ENCODE measurements at places on chromosomes 2 and 18.
A peak's percentile ranks its signal among the peaks of the same experiment; 100 is the strongest.

DNA sequence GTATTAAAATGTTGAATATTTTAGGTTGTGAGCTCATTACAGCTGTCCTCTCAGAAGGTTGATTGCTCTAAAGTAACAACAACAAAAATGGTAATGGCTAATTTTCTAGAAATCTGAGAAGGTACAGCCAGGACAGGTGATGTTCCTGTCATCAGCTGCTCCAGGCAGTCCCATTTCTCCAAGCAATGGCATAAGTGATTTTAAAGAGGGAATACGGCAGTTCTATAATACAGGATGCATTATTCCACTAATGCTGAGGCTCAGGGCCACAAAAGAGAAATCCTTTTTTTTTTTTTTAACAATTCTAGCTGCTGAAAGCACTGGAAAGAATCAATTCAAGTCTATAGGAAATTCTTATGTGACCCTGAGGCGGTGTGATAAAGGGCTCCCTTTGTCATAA is 199.9 kb downstream of the PMAIP1 start:
- DNase-seq = no peak

DNA sequence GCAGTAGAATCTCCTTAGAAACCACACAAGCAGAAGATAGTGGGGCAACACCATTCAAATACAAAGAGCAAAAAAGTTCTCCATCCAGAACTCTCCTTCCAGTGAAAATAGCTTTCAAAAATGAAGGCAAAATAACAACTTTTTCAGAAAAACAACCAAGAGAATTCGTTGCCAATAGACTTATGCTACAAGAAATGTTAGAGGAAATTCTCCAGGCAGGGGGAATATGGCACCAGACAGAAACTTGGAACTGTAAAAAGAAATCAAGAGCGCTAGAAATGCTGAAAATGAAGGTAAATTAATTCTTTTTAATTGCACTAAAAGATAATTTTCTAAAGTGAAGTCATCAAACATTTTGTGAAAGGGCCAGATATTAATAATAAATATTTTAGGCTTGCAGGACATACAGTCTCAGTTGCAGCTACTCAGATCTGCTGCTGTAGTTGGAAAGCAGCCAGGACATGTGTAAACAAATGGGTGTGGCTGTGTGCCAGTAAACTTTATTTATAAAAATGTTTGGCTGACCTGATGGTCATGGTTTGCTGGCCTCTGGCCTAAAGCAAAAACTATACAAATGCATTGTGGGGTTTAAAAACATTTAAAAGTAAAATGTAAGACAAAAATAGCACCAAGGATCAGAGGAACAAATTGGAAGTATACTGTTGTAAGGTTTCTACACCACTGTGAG is 73.7 kb upstream of the TGFA start:
- no peak for DNase-seq

GRCh38 chr18:78981394-78981831 is 1.8 kb downstream of the SALL3 start:
- DNase-seq = peak; percentile 68

GRCh38 chr18:1503847-1504246 is 599.2 kb downstream of the ADCYAP1 start:
- no peak for DNase-seq

- DNase-seq = no peak
Observed at GRCh38 chr2:173104156-173104555, 28.5 kb downstream of the MAP3K20 start.

DNA sequence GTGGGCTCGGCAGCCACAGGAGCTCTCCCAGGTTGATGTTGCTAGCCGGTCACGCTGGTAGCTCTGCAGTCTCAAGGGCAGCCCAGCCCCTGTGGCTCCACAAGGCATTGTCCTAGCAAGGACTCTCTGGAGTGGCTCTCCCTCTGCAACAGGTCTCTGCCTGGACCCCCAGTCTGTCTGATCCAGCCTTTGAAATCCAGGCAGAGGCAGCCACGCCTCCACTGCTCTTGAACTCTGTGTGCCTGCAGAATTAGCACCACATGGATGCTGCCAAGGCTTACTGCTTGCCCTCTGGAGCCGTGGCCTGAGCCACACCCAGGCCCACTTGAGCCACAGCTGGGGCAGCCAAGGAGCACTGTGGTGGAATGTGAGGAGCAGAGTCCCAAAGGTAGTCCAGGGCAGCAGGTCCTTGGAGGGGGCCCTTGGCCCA is 43.0 kb upstream of the FAHD2A start:
- no peak for DNase-seq

DNA sequence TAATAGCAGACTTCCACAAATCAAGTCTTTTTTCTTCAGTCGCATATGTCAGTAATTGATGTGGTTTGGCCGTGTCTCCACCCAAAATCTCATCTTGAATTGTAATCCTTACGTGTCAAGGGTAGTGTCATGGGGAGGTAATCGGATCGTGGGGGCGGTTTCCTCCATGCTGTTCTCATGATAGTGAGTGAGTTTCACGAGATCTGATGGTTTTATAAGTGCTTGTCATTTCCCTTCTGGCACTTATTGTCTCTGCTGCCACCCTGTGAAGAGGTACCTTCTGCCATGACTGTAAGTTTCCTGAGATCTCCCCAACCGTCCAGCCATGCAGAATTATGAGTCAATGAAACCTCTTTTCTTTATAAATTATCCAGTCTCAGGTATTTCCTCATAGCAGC is 478.8 kb downstream of the PTPRM start:
- DNase-seq = no peak

Data from brain (organoid and tissue), 16 donors.